Right renal pelvis (tissue), 4 donors: ENCODE measurements at places on chromosomes 5 and 9. TPM values are rescaled to one million over a fixed set of nuclear protein-coding genes. Genes with fewer than 3 reads are reported as not detected.

DNA sequence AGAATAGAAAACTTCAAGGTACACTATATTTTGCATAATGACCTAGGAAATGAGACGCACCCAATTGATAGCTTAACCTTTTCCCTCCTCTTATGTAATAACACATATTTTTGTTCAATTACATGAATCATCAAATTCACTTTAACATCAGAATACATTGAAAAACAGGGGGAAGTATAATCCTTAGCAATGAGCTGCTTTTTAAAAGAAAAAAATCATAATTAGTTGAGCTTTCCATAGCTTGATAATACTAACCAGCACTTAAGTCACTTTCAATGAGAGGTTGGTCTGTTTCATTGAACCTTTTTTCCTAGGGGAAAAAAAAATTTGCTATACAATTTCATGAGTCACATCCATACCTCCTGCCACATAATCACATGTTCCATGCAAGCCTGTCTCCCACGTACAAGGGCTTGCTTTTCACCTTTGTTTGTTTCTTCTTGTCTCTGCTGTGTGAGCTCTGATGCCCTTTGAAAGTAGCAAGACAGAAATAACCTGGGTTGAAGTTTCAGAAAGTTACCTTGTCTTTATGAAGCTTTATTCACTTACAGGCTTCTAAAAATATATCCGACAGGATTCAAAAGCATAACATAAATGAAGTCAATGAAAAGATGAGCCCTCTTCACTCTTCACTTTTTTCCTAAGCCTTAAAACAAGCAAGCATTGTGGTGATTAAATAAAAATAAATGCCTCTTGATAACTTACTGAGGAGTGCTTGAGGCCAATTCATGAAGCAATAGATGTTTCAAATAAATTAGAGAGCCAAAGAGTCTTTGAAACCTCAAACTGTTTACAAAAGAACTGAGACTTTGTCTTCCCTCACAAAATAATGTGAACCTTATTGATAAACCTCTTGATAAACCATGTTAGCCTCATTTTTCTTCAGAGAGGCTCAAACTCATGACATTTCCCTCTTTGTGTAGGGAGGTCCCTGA lies 108.5 kb downstream of the FEM1C start:
- DNase-seq = no peak

DNA sequence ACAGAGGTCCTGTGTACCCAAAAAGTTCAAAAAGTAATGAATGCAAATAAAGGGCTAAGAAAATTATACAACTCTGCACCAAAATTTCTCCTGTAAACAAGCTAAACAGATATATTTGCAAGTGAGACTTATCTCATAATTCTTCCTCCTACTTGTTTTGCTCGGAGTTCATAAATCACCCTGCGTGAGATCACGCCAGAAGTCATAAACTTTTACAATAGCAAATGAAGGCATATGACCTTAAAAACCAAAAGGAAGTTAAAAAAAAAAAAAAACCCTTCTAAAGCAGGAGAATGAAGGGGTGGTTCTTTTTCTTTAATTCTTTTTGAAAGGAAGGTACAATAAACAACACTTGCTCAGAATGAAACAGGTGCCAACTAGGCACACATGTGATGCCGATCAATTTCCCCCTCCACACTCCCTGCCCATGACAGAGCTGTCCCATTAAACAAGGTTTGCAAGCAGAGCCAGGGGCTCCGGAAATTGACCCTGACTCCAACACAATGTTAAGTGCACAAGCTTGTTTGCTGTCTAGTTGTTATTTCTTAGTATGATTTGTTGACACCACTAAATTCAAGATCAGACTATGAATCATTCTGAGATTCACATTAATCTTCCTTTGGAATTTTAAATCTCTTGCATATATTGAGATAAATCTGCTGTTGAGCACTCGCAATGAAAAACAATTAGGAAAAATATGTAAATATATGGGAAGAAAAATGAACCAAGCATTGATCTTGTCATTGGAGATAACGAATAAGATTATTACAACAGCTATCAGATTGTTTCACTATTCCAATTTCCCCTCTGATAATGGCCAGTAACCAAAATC lies 46.3 kb downstream of the DROSHA start:
- DNase-seq = peak; percentile 48

DNA sequence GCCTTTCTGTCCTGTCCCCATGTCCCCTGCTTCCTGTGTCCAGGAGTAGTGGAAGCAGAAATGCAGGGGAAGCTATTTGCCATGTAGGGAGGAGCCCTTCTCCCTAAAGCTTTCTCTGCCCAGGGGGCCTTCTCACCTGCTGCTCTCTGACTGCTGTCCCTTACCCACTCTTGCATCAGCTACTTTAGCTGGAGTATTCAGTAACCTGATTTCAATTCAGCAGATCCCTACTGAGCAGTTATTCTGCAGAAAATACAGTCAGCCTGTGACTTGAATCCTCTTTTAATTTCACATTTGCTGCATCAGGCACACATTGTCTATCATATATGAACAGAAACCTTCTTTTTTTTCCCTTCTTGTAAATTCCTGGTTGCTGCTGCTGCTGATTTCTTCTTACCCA lies 90.4 kb downstream of the MVB12B start:
- no peak for DNase-seq

GRCh38 chr5:95986001-95986400 lies 24.4 kb upstream of the ELL2 start:
- no peak for DNase-seq

DNA sequence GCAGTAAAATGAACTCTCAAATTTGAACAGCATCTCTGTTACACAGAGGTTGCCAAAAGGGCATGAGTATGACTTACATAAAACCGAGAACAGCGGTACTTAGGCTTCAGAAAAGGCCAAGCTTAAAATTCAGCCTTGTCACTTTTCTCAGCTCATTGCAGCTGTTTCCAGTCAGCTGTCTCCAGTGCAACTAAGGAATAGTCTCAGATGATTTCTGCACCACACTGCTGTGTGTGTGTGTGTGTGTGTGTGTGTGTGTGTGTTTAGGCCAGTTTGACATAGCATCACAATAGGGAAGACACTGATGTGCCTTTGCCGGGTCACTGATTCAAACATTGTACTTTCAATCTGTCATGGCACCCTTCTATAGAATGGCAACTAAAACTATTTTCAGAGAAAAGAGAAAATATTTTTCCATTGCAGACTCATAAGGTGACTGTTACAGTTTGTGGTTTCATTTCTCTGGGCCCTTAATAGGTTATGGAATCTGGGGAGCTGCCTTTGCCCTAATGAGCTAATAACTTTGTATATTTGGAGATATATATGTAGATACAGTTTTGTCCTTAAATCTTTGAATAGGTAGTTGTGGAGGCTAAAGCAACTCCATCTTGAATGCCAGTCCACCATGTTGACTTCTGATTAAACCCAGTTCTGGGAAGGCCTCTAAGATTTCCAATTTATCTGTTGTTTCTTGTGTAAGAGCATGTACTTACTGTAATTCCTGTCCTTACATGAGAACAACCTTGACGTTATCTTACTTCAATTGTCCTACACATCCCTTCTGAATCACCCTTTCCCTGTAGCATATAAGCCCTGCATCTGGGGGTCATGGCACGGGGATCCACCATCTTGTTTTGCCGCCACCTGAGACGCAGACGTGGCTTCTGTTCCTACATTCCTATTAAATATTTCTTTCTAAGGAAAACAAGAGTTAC lies 4.5 kb downstream of the LSM11 start:
- DNase-seq = no peak

- DNase-seq = no peak
Measured at GRCh38 chr5:139167063-139167462, 31.1 kb downstream of the SIL1 start.

- no peak for DNase-seq
Measured at GRCh38 chr9:112863214-112863613, 27.5 kb downstream of the SLC46A2 start.

DNA sequence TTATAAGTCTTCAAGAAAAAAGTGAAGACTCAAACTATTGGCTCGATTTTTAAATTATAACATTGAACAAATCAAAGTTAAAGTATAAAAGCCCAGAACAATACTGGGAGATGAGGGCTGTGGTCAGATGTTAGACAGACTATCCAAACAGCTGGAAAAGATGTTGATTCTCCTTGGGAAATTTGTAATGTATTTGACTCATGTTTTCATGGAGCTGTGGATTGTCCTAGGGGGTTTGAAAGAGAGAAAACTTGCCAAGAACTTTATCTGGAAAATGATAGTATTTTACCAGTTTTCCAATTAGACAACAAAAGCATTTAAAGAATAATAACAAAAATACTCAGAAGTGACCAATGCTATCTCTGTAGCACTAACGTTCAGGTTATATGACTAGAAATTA lies 339.2 kb downstream of the ARL15 start:
- DNase-seq = no peak

DNA sequence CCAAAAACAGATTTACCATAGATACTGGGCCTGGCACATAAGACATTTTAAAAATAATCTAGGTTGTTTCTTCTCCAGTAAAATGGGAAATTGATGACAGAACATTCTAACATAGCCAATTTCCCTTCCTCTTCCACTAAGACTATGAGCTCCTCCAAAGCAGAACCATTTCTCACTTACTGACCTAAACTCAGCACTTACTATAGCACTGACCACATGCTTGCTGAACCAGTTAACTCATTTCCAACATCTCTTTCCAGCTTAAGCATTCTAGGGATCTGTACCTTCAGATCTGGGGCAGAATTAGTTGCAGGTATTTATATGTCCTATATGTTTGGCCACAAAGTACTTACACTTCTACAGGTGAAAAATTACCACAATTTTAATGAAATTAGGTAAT lies 58.9 kb downstream of the TTC39B start:
- no peak for DNase-seq

GRCh38 chr9:84598921-84599636 lies 70.5 kb upstream of the NTRK2 start:
- DNase-seq = no peak

DNA sequence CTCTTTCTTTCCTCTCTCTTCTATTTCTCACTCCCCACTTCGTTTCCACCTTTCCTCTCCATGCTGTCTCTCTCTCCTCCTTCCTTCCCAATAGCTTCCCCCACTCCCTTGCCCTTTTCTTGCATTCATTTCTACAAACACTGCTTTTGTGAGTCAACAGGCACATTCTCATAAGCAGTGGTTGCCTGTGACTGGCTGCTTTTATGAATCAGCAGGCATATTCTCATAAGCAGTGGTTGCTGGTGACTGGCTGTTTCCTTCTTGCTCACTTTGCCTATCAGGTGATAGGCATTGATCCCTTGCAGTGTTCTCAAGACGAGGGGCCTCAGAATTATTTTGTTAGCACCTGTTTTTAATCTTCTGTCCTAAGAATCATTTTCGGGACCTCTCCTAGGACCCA lies 116.1 kb upstream of the ACTBL2 start:
- DNase-seq = no peak

DNA sequence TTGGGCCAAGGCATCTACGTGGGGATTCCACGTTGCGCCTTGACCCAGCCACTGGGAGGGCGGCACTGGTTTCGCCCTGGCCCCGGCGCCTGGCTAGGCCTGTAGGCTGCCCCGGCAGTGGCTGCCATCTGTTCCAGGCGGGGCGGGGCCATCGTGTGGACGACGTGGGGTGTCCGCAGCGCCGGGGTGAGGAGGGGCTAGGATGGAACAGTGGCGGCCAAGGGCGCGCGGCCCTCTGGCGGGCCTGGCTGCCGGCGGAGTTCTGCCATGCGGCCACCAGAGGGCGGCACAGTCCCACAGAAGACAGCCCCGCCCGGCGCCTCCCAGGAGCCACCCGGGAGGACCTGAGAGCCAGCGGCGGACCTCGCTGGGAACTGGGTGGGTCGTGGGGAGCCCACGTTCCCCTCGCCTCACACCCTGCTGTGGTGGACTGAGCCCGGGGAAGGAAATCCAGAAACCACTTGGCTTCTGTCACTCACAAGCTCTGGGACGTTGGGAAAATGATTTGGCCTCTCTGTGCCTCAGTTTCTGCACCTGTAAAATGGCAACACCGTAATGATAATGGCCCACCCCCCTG lies 22.6 kb upstream of the RAPGEF1 start:
- DNase-seq = no peak

GRCh38 chr9:95004411-95005277 lies 278.1 kb downstream of the AOPEP start:
- no peak for DNase-seq

GRCh38 chr5:147989994-147990393 lies 73.8 kb upstream of the SPINK5 start:
- DNase-seq = no peak

- DNase-seq = no peak
Measured at GRCh38 chr5:178204935-178205748, 809 bp downstream of the HNRNPAB start.

GRCh38 chr9:91008568-91008967 lies 206.9 kb downstream of the SYK start:
- no peak for DNase-seq

DNA sequence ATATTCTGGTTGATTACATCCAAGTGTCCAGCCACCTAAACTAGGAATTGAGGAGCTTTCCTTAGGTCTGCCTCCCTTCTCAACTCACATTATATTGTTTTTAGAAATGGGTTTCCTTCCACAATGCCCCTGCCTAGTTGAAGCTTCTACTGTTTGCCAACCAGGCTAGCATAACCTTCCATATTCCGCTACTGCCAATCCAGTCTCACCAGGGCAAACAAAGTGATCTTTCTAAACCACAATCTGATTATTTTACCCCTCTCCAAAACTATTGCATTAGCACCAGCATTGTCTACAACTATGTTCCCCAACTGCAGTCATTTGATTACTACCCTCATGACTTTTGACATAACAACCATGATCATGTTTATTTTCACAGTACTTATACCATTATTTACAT lies 115.8 kb upstream of the RASEF start:
- no peak for DNase-seq

- DNase-seq = no peak
Measured at GRCh38 chr5:7208938-7209337, 187.0 kb upstream of the ADCY2 start.

DNA sequence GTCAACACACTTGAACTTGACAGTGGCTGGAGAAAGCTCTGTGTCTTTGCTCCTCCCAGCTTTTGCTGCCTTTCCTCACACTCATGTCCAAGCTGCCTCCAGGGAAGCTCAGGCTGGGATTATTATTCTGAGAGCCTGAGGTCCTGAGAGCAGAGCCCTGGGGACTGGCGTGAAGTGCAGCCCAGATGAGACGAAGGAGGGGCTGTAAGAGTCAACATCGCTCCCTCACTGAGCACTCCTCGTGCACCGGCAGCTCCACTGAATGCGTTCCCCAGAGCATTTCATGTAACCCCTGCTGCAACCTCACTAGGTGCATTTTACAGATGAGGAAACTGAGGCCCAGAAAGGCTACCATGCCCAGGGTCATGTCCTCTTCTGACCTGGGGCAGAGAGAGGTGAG lies 63.5 kb upstream of the PHYKPL start:
- DNase-seq = no peak

DNA sequence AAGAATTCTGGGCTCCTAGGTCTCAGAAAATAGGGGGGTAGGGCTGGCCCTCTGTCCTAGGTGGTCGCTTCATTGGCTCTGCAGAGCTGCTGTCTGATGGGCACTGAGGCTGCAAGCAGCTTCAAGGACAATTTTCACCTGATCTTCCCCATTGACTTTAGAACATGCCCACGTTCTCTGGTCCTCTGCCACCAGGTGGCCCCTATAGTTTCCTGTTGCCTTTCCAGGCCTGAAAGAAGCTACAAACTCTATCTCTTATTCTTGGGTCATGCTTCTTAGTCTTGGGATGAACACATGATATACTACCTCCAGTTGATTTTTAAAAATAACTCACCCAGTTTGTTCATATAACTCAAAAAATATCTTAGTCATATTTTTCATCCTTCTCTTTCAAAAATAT lies 26.3 kb downstream of the SPZ1 start:
- no peak for DNase-seq

Gene BTNL3
- not detected for polyA plus RNA-seq

Gene FAM221B
- polyA plus RNA-seq = 0.13 TPM

Gene PHYHD1
- 58.8 TPM for polyA plus RNA-seq

Gene IL9
- not detected for polyA plus RNA-seq

Gene SETD9
- polyA plus RNA-seq = 12.6 TPM

Gene DNAI1
- polyA plus RNA-seq = 2.0 TPM

Gene DDX4
- 0.04 TPM for polyA plus RNA-seq

Gene LHX3
- not detected for polyA plus RNA-seq

Gene NOXA1
- polyA plus RNA-seq = 6.1 TPM
